ENCODE measurements at places on chromosomes 4 and X.

DNA sequence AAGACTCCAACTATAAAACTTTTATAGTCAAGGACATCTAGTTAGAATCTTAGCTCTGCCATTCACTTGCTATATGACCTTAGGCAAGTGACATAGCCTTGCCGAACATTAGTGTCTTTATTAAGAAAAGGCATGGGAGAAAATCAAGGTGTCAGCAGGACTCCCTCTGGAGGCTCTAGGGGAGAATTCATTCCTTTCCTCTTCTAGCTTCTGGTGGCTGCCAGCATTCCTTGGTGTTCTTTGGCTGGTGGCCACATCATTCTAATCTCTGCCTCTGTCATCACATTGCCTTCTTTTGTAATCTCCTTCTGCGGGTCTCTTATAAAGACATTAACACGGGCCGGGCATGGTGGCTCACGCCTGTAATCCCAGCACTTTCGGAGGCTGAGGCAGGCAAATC is 99.8 kb downstream of the PPP1R2C start:
- no peak for DNase-seq

DNA sequence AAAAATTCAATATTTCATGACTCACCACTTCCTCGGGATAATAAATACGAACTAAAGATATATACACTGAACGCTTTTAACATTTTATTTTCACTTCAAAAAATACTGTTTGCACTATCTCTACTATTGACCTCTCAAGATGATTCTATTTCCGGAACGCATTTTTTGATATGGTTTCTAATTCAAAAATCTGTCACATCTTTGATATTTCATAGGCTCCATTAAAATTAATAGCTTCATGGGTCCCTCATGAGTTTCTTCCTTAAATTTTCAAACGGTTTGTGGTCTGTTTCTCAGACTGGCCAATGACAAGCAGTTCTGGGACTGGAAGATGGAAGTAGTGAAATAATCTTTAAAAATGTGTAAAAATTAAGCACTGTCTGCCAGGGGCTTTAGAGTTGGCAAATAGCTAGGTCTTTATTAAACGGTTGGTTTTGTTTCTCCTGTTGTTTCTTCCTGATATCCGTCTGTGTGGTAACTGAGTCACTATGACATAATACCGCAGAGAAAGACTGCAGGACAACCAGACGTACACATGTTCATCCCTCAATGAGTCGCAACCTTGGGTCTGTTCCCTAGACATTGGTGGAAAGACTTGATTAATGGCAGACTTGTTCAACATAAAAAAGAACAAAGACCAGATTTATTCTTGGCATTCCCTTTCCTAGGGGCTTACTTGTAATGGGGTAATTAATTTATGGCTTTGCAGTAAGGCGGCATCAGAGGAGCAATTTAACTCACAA is 133.8 kb downstream of the PALLD start:
- DNase-seq = no peak

DNA sequence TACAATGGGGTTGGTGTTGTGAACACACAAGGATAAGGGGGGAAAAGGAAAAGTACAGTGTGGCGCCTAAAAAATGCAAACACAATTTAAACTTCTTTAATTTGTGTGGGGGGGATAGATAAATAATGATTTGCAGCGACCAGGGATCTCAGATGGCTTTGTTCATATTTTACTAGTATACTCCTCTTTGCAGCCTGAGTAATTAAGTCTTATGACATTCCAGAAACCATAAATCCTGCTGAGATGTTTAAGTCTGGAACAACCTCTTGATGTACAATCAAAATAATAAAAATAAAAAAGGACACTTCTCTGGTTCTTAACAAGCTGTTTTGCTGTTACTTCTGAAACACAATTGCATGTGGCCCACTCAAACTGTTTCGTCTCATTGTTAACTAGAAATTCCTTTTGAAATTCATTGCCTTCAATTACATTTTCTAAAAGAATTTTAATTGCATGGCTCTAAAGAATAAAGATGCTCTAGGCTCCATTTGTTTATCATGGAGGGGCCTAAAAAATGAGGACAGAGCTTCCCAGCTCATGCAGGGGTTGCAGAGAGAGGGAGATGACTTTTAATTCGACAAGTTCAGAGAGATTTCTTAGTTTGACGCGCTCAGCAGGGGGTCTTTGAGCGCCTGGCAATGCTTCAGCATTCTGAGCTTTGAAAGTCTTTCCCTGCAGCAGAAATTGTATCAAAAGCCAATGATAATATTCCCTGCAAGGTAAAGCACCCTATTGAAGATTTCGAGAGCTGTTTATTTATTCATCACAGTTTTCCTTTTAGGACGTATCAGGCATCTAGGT is 892.4 kb upstream of the TENM3 start:
- no peak for DNase-seq

GRCh38 chr4:119189638-119190037 is 22.9 kb upstream of the USP53 start:
- no peak for DNase-seq

GRCh38 chr4:20764366-20764992 is 64.2 kb downstream of the PACRGL start:
- no peak for DNase-seq

GRCh38 chr4:8847764-8848163 is 23.9 kb downstream of the HMX1 start:
- peak; percentile 10 for DNase-seq

DNA sequence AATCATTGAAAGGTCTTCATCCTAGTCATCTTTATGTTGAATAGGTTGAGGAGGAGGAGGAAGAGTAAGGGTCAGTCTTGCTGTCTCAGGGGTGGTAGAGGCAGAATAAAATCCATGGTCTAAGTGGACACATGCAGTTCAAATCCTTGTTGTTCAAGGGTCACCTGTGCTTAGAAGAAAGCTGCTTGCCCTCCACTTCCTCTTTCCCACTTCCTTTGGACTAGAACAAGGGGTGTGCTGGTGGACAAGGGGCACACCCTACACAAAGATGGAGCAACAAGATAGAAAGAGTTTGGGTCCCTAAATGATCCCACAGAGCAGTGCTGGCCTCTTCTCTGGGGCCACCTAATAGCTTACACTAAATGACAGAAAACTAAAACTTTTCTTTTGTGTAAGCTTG is 47.9 kb downstream of the HSD17B13 start:
- no peak for DNase-seq

DNA sequence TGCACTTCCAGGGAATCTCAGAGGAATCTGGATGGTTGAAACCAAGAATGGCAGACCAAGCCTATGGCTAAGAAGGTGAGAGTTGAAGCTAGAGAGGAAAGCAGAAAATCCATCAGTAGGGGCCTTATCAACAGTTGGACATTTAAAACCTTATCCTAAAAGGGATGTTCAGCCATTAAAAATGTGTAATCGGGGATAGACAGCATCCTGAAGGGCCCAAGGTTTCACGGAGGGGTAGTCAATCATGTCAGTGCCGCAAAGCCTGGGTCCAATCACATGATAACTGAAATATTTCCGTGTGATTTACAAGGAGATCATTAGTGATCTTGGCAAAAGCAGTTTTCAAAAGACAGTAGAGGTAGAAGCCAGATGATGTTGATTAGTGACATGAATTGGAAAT is 61.9 kb upstream of the ELOVL6 start:
- DNase-seq = no peak

DNA sequence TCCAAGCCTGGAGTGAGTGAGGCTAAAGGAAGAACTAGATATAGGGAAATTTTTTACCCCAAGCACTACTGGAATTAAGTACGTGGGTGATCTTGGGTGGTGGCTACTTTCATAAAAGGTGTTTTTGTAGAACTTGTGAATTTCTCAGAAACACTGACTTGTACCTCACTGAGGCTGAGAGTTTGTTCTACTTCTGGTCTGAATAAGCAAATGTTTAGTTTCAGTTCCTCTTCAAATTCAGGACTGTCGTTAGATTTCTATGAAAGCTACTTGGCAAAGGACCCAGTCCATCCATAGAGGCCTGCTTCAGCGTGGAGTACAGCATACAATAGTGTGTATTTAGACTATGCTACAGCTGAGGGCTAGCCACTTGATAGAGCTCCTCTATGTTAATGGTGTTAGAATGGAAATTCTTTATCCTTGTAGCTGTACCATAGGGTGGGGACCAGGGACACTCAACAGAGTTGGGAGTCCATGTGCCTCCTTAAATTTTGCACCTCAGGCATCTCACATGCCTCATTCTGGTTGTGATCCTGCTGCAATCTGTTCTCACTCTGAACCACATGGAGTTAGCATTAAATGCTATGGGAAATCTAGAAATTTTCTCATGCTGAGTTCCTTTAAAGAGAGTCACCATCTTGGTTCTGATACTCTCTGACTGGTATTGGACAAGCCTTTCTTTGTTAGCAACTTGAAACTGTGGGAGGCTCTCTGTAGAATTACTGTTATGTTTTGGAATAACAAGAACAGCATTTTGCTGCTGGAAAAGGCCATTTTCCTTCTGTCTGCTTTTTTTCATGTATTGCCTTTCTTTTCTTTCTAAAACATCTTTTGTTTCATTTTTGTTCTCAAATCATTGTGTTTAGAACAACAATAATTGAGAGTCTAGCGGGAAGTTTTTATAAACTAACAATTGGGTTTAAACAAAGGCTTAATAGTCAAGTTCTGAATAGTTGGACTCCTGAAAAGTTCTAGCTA is 86.8 kb downstream of the PDGFRA start:
- no peak for DNase-seq

DNA sequence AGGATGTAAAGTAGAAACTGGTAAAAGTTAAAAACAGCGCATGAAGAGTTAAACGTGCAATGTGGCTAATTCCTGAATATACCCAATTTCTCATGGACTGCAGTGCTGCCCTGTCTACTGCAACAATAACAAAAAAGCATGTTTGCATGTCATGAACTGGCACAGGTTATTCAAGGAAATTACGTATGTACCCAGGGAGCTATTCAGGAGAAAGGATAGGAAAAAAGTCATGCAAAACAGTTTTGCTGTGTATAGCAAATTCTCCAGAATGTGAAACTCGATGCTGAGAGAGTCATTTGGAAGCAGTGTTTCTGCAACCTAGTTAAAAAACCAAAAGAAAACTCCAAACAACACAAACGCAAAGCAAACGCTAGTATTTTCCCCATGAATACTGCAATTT is 381.5 kb upstream of the PRKX start:
- DNase-seq = no peak

GRCh38 chrX:57669961-57670360 is 10.1 kb downstream of the NLRP2B start:
- DNase-seq = no peak

DNA sequence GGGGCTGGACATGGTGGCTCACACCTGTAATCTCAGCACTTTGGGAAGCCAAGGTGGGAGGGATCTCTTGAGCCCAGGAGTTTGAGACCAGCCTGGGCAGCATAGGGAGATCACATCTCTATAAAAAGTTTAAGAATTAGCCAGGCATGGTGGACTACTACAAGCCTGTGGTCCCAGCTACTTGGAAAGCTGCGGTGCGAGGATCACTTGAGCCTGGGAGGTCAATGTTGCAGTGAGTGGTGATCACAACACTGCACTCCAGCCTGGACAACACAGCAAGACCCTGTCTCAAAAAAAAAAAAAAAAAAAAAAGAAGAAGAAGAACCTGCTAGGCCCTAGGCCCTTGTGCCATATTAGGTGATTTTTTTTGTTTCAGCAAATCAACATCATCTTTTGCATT is 12.2 kb downstream of the SRD5A3 start:
- DNase-seq = no peak

- peak; percentile 80 for DNase-seq
Measured at GRCh38 chr4:73704314-73705055, 35.9 kb upstream of the CXCL8 start.

DNA sequence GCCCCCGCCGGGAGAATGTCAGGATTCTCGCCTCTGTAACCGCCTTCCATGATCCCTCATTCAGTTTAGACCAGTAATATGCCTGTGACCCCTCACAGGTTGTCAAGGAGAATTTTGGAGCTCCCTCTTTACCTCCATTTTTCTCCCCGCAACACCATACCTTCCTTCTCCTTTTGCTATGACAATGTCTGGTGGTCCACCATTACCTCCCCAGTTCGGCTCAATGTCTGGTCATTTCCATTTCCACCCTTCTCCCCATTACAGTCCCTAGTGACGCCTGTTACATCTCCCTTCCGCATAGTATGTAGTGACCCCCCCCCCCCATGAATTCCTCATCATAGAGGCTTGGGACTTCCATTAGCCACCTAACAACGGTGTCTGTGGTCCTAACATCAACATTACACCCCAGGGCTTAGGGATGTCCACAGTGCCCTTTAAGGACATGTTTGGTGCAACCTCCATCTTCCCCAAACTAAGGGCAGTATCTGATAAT is 700 bp downstream of the ARAF start:
- no peak for DNase-seq

- peak; percentile 6 for DNase-seq
Measured at GRCh38 chrX:3728454-3728853, 15.0 kb upstream of the PRKX start.

GRCh38 chr4:185849664-185850550 is 37.9 kb upstream of the SORBS2 start:
- DNase-seq = no peak

DNA sequence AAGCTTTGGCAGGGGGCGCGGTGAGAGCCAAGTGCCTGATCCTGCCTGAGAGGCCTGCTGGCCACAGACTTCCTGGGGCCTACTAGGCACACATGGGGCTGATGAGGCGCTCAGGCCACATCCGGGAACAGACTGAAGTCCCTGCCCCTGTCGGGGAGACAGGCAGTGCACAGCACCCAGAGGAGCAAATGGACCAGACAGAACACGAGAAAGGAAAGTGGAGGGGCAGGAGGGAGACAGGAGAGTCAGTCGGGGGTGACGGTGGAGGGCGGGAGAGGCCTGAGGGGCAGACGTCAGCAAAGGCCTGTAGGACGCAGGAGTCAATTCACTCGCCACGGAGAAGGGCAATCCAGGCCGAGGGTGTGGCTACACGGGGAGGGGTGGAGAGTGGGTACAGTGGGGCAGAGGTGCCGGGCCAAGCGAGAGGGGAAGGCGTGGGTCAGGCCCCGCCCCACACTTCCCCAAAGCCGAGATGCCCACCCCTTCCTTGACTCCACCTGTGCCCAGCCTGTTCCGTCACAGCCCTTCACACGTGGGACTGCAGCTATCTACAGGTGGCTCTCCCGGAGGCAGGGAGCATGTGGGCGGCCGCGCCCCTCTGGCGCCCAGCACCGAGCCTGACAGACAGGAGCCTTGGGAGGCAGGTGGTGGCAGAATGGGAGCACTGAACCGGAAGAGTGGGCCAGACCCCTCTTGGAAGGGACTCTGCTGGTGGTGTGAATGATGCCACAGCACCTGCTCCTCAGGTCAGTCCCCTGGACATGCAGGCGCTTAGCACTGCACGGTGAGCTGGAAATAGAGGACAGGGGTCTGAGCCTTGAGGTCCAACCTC is 20.5 kb downstream of the NOP14 start:
- DNase-seq = peak; percentile 70

Data from cardiac septum (tissue), 1 donor.